Suppressor macrophage treated with lipopolysaccharide for 4 hours (primary cell): ENCODE measurements at places on chromosomes 7 and 10.

- no peak for DNase-seq
Observed at GRCh38 chr7:11437994-11438393, 394.0 kb downstream of the THSD7A start.

GRCh38 chr10:93580828-93581227, 14.4 kb downstream of the FFAR4 start:
- DNase-seq: no peak

DNA sequence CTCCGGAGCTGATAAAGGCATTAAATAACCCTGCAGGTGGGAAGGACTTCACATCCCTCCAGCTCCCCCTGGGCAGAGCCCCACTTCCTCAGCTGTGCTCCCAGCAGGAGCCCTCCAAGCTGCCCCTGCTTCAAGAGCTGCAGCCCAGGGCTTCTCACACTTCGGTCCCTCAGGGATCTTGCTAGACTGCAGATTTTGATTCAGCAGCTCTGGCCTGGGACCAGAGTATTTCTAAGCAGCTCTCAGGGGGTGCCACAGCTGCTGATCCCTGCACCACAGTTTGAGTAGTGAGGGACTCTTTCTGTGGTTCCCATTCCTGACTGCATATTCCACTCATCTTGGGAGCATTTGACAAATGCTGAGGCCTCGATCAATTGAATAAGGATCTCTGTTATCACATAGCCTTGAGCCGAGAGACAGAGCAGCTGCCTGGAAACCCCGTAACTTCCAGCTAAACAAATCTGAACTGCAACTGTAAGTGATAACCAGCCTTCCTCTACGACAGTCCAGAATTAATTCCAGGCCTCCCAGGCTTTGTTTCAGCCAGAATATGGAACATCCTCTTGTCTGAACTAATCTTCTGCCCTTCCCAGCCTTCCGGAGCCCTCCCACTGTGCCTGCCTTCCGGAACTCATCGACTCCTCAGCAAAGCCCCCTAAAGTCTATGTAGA, 161.4 kb downstream of the CCDC3 start:
- DNase-seq: no peak

DNA sequence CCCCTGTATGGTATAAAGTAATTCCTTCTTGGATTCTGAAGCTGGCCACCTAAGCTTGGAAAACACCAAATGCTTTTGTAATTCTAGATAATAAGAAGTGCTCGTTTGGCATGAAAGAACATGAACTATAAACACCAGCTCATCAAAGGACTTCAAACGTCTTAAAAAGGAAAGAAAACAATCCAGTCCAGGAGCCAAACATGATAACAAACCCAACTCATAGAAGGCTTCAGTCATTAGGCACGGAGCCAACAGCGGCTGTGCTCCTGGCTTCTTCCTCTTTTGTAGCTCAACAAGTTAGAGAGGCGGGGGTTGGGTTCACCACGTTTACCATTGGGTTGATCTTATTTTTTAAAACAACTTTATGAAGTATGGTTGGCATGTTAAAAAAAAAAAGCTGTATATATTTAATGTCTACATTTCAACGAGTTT, 56.4 kb upstream of the ECHDC3 start:
- peak; percentile 88 for DNase-seq

DNA sequence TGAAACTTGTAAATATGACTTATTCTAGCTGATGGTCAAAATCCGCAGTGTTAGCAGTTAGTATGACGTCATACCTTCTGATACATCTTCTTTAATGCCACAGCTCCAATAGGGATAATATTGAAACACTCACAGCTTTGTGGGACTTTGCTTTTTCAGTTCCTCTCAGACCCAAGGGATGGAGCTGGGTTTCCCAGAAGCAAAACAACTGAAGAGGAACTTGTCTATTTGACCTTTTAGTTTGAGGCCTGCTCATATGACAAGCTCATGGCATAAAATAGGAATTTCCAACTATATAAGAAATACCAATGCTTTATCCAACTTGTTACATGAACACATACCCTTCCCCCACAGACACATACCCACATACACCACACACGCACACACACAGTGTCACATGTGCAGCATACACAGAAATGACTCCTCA, 31.6 kb upstream of the C10orf67 start:
- DNase-seq: peak; percentile 98
